Esophagus mucosa (tissue), 1 donor: ENCODE measurements at places on chromosomes 6 and 20. TPM values are rescaled to one million over a fixed set of nuclear protein-coding genes. Genes with fewer than 3 reads are reported as not detected.

DNA sequence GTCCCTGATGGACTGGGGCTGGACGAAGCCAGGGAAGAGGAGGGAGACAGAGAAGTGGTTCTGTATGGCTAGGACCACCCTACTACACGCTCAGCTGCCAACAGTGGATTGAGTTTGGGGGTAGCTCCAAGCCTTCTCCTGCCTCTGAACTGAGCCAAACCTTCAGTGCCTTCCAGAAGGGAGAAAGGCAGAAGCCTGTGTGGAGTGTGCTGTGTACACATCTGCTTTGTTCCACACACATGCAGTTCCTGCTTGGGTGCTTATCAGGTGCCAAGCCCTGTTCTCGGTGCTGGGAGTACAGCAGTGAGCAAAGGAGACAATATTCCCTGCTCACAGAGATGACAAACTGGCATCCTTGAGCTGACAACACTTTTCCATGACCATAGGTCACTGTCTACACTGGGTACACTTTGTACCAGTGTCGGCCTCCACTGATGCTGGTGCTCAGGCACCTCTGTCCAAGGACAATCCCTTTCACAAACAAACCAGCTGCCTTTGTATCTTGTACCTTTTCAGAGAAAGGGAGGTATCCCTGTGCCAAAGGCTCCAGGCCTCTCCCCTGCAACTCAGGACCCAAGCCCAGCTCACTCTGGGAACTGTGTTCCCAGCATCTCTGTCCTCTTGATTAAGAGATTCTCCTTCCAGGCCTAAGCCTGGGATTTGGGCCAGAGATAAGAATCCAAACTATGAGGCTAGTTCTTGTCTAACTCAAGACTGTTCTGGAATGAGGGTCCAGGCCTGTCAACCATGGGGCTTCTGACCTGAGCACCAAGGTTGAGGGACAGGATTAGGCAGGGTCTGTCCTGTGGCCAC is 11.3 kb upstream of the RBCK1 start:
- ATAC-seq, result no peak

GRCh38 chr6:148140772-148141557 is 201.7 kb upstream of the SASH1 start:
- no peak for ATAC-seq

The DDX27 gene
- 24.7 TPM for total RNA-seq

- ATAC-seq, result peak; percentile 84
Measured at GRCh38 chr6:47097092-47097945, 55.2 kb upstream of the ADGRF1 start.

GRCh38 chr6:90644492-90644891 is 57.6 kb upstream of the MAP3K7 start:
- ATAC-seq, result no peak

- no peak for ATAC-seq
Measured at GRCh38 chr20:39789411-39789810, 827.3 kb downstream of the DHX35 start.

The TGM6 gene
- total RNA-seq, result not detected

DNA sequence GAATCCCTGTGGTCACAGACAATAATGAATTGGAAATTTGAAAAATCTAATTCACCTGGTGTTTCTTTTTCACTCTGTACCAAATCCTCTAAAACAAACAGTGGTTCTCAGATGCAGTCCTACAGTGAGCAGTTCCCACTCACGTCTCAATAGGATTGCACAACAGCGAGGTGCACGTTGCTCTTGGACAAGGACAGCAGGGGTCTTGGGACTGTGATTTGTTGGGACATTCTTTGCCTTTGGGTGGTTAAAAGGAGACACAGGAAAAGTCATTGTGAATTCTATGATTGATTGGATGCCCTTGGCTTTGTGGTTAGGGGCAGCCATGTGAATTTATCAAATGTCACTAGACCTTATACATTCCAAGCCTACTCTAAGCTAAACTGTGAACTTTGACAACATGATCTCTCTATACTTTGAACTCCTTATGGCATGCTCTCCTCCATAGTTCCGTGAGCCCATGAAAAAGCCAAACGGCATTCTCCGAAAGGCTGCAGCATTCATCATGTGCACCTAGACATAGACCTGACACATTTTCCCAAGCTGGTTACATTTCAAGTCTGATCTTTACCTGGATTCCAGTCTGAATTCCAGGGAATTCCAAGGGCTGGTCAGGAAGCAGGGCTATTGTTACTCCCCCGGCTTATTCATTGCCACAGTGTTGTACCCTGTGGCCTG is 647 bp downstream of the UNC93A start:
- no peak for ATAC-seq

The NPEPL1 gene
- 21.9 TPM for total RNA-seq

GRCh38 chr20:63049561-63050221 is 42.9 kb upstream of the BHLHE23 start:
- peak; percentile 12 for ATAC-seq

The LRFN2 gene
- 0.32 TPM for total RNA-seq
